ENCODE measurements at places on chromosomes 13 and 19.

DNA sequence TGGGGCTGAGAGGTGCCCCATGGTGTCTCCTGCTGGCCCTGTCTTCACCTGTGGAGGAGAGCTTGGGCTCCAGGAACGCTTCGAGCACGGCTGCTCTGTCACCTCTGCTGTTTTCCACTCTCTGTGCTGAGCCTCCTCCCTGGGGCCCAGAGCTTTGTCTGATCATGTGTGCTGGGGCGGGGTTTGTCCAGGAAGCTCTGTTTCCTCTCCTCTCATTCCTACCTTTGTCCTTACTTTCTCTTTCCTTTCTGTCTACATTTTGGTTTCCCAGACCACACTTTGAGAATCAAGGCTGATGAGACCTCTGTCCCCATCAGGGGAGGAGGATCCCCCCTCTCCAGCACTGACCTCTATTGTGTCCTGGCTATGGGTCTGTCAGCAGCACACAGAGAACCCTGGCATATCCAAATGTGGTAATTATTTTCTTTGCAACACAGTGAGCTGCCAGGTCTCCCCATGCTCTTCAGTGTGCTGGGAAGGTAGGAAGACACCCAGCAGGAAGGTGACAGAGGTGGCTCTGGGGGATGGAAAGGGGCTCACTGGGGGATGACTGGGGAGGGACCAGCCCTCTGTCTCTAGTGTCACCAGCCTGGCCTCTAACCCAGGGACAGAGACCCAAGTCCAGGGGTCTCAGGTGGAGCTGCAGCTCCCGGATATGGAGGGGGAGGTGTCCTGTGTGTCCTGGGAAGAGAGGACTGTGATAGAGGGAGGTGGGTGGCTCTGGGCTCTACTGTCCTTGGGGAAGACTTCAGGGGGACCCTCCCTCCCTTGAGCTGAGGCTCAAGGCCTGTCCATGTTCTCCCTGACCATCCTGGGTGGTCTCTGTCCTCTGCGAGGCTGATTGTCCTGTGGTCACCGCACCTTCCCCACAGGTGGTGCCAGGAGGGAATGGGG is at the start of gene CEACAM1:
TSS of gene CEACAM1 (minus strand) at position 128 of the 894 bp plus-strand sequence. CDS start at position 21, 107 bp downstream.
- DNase-seq: no peak

GRCh38 chr19:2552859-2553258 is 76.9 kb downstream of the GADD45B start:
- DNase-seq: no peak

- no peak for DNase-seq
Measured at GRCh38 chr13:88704600-88705275, 1033.6 kb downstream of the SLITRK5 start.

- peak; percentile 7 for DNase-seq
Measured at GRCh38 chr13:84896128-84896527, 903.1 kb downstream of the SLITRK6 start.

GRCh38 chr19:52648336-52649016 is 10.3 kb upstream of the ZNF83 start:
- DNase-seq: no peak

- no peak for DNase-seq
Measured at GRCh38 chr13:31014456-31014855, 82.0 kb downstream of the TEX26 start.

GRCh38 chr13:92575777-92576176 is 650.8 kb upstream of the GPC6 start:
- DNase-seq: no peak

DNA sequence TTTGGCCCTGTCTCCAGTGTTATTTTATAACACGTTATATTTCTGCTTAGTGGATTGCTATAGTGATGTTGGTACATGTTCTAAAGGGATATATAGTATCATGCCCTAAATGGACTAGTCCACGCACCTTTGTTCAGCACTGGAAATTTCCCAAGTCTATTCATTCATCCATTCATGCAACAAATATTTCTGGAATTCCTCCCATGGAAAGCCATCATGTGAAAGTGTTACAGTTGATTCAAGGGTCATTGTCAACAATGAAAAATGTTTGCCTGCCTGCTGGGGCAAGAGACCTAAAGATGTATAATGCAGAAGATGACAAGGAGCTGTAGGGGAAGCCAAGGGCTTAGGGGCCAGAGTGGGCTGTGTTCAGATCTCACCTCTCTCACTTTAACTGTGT is 10.8 kb upstream of the HSPH1 start:
- DNase-seq: no peak

DNA sequence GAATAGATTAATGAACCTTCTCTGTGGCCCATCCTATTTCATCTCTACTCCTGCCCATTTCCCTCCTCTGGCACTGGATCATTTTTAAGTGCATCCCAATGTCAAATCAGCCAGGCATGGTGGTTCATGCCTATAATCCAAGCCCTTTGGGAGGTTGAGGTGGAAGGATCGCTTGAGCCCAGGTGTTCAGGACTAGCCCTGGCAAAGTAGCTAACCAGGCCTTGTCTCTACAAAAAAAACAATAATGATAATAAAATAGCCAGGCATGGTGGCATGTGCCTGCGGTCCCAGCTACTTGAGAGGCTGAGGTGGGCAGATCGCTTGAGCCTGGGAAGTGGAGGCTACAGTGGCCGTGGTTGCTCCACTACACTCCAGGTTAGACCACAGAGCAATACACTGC is 517.0 kb downstream of the MYO16 start:
- DNase-seq: no peak

DNA sequence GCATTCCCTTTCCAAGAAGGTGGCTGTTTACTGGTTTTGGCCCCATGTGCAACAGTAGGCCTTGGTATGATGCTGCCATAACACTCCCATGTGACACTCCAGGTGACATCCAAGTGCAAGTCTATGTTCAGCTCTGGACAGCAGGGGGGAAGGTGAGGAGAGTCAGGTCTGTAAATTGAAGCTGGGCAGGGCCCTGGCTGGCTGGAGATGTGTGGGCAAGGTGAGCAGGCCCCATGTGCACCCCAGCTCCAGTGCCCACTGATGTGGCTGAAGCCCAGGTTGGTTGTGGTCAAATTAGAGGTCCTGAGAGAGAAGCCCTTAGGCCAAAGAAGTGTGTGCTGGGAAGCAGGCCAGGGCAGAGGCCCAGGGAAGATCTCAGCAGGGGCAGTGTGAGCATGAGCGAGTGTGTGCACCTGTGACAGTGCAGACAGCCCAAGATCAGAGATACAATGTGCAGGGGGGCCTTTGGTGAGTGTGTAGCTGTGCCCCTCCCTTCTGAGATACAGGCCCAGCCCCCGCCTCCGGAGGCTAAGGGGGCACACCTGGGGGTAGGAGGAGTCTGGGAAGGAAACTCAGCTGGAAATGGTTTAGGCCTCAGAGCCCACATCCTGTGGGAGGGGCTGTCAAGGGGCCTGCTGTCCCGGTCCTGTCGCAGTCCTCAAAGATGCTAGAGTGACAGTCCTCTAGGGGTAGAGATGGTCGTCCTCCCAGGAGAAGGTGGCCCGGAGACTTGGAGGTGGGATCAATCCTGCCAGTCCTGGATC is 18.6 kb downstream of the DEDD2 start:
- DNase-seq: no peak

DNA sequence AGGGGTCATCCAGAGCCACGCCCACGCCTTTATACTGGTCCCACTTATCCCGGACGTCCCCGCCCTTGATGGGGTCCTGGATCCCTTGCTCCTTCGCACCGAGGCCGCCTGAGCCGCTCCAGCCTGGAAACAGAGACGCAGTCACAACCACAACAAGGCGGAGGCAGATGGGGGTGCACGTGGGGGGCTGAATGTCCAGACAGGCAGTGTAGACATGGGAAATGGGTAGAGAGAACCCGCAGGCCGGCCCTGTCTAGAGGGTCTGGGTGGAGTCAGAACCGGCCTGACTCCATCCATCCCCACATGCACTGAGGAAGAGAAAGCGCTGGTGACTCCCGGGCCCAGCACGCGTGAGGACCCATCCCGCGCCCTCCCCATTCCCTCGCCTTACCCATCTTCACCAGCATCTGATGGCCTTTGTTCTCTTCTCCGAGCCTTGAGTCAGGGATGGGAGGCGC is 23.0 kb downstream of the CHERP start:
- DNase-seq: no peak

GRCh38 chr19:37966662-37967231 is 59.7 kb downstream of the SIPA1L3 start:
- no peak for DNase-seq

DNA sequence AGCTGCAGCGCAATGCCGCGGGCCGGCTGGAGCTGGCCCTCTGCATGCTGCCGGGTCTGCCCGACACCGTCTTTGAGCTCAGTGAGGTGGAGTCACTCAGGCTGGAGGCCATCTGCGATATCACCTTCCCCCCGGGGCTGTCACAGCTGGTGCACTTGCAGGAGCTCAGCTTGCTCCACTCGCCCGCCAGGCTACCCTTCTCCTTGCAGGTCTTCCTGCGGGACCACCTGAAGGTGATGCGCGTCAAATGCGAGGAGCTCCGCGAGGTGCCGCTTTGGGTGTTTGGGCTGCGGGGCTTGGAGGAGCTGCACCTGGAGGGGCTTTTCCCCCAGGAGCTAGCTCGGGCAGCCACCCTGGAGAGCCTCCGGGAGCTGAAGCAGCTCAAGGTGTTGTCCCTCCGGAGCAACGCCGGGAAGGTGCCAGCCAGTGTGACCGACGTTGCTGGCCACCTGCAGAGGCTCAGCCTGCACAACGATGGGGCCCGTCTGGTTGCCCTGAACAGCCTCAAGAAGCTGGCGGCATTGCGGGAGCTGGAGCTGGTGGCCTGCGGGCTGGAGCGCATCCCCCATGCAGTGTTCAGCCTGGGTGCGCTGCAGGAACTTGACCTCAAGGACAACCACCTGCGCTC is 3.8 kb upstream of the MAP2K7 start:
- DNase-seq: no peak

GRCh38 chr19:15154002-15154612 is 46.7 kb downstream of the NOTCH3 start:
- DNase-seq: no peak

- no peak for DNase-seq
Measured at GRCh38 chr13:113539176-113539575, 45.4 kb upstream of the TFDP1 start.

- no peak for DNase-seq
Measured at GRCh38 chr19:55670280-55671053, 4.6 kb upstream of the EPN1 start.

- DNase-seq: no peak
Measured at GRCh38 chr19:944663-945241, 18.9 kb downstream of the ARID3A start.

DNA sequence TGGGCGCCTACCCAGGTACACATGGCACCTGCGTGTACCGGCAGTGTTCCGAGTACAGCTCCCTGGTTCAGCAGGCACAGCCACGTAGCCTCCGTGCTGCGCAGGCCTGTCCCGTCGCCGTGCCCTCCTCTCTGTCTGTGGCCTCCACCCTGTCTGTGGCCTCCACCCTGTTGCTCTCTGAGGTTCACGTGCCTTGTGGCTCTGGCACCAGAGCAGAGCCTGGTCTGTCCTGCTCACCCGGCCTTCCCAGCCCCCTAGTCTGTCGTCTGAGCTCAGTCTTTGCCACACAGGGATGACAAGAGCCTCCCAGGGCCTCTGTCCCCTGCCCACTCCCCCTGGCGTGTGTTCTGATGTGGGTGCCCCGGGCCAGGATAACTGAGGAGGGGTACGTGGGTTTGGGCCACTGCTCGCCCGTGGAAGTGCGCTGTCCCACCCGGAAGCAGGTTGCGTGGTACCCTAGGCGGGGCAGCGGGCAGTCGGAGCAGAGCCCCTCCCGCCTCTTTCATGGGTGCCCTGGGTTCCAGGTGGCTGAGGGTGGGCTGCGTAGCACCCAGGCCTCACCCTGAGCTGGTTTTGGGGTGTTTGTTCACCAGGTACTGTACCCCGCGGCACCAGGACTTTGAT is 71.7 kb downstream of the KDM4B start:
- DNase-seq: no peak

- DNase-seq: no peak
Measured at GRCh38 chr13:20128459-20128931, 32.4 kb downstream of the GJA3 start.

- DNase-seq: no peak
Measured at GRCh38 chr13:51599444-51600176, 15.3 kb downstream of the WDFY2 start.

GRCh38 chr13:64819081-64819480 is 2411.1 kb downstream of the PCDH9 start:
- DNase-seq: no peak

- no peak for DNase-seq
Measured at GRCh38 chr13:70795484-70795883, 687.2 kb upstream of the KLHL1 start.

GRCh38 chr19:49852631-49853126 is 1.7 kb downstream of the PTOV1 start:
- no peak for DNase-seq

DNA sequence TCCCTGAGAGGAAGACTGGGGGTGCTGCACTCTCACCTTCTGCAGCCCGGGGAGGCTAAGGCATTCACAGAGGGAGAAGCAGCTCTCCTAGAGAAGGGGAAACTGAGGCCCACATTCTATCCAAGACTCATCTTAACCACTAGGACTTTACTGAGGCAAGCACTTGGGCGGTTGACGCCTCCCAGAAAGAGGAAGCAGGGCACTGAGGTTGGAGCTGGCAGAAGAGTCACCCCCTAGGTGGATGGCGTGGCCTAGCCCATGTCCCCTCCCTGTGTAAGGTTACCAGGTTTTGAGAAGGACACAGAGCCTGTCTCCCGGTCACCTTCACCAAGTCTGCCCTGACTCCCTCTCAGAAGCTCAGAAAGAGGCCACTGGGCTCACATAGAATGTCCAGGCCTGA is 2.7 kb downstream of the S1PR2 start:
- no peak for DNase-seq

DNA sequence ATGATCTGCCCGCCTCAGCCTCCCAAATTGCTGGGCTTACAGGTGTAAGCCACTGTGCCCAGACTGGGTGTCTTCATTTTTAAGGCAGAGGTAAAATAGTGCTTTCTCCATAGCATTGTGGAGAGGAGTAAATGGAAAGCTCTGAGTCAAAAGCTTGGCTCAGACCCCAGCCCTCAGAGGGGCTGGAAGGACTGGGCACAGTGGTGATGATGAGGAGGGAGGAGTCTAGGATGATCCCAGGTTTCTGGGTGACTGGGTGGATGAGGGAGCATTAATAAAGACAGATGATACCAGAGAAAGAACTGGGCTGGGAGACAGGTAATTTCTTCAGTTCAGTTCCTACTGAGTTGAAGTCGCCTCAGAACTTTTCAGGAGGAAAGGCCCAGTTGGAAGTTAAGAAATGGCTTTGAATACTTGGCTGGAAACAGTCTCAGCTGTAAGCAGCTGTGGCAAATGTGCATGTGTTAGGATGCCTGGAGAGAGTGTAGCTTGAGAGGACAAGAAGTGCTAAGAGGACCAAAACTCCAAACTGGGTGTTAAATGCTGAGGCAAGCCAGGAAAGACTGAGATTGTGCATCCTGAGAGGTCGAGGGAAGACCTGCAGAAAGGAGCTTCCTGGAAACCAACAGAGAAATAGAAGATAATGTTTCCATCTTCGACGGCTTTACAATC is 37.1 kb upstream of the MEDAG start:
- no peak for DNase-seq

Data from stimulated activated CD8-positive, alpha-beta memory T cell treated with anti-CD3 and anti-CD28 coated beads, Interleukin-7, amount 100 ng/mL, for 24 hours (primary cell).